Ovary (tissue), 10 donors: ENCODE measurements at places on chromosomes 2 and 18. TPM values are rescaled to one million over a fixed set of nuclear protein-coding genes. Genes with fewer than 3 reads are reported as not detected.
A peak's percentile ranks its signal among the peaks of the same experiment; 100 is the strongest.

DNA sequence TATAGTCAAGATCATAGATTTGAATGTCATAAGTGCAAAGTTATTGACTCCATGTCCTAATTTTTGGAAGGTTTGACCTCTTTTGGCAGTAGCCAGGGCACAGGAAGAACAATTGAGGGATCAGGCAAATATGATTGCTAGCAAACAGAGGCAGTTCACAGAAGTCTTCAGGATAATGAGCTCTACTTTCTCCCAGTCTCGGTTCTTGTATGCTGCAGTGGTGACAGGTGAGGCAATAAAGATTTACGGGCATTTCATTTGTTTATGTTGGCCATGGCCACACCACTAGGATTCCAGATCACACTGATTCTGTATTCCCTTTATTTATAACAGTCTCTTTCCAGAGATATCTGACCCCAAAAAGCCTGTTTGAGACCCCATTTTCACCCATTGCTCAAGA, 137.5 kb downstream of the UBR3 start:
- no peak overlapping the region for H3K4me3 ChIP-seq
- DNase-seq = no peak
- H3K27ac ChIP-seq = no peak overlapping the region
- H3K36me3 ChIP-seq = no peaks in the 10 kb centered on the region

The CROCC2 gene
- 1.4 TPM for total RNA-seq

- no peaks in the 10 kb centered on the region for H3K27me3 ChIP-seq
- H3K4me1 ChIP-seq = no peaks in the 10 kb centered on the region
- no peak overlapping the region for H3K4me3 ChIP-seq
Measured at GRCh38 chr2:20159411-20160070, 65.4 kb downstream of the SDC1 start.

The ZNF521 gene
- 44.5 TPM for total RNA-seq

DNA sequence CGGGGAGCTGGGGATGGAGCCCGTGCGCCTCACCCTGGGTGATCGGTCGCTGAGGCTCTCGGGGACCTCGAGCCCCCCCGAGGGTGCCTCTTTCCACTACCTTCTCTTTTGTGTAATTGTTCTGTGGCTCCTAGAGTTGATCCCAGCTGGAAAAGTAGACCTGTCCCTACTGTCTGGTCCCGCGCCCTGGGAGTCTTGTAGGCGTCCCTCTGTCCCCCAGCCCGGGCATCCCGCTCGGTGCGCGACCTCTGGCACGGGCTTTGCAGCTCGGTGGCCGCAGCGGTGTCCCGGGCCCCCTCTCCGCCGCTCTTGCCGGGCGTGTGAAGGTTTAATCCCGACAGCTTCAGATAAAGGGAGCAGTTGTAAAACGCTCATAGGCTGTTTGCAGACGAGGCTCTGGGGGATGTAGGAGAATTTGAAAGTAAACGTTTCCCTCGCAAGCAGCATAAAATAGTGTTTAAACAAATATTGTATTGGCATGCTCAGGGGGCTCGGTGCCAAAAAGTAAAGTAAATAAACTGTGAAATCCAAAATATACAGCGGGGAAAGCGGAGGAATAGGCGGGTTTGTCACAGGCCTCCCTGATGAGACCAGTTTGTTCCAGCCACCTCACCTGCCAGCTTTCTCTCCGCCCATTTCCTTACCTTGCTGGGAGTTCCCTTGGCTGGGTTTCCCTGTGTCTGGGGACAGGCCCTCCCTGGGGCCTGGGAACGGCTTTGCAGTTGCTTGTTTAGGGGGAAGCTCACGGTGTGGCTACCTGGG, 1.9 kb downstream of the GLI2 start:
- peak overlapping the region; percentile 78 for H3K27ac ChIP-seq
- peak overlapping the region; percentile 48 for H3K4me3 ChIP-seq
- no peaks in the 10 kb centered on the region for H3K36me3 ChIP-seq
- H3K4me1 ChIP-seq = peaks cover 25% of the 10 kb centered on the region
- no peak for DNase-seq

DNA sequence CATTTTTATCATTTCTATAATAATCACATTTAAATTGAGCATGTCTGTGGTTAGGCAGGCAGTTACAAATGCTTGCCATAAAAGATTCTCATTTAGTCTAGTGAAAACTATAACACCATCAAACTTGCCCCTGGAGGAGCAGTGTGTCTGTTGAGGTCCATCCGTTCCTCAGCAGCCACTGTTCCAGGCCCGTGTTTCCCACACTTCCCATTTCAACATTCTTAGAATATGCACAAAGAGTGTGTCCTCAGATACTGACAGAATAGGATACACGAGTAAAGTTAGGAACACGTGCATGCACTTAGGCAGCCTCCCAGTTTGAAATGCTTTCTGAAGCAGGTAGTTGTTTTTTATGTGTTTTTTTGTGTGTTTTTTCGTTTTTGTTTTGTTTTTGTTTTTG, 39.9 kb downstream of the NCK2 start:
- H3K4me3 ChIP-seq = no peak overlapping the region
- no peak for DNase-seq
- H3K36me3 ChIP-seq = no peaks in the 10 kb centered on the region

The AQP4 gene
- total RNA-seq = 1.1 TPM

GRCh38 chr2:3460156-3460555, 59.2 kb downstream of the ADI1 start:
- H3K27me3 ChIP-seq = no peaks in the 10 kb centered on the region
- H3K4me3 ChIP-seq = no peak overlapping the region
- H3K27ac ChIP-seq = no peak overlapping the region
- peaks cover 2% of the 10 kb centered on the region for H3K4me1 ChIP-seq
- H3K36me3 ChIP-seq = no peaks in the 10 kb centered on the region

GRCh38 chr18:12782521-12782920, 79.7 kb downstream of the PSMG2 start:
- no peaks in the 10 kb centered on the region for H3K4me1 ChIP-seq
- no peak overlapping the region for H3K27ac ChIP-seq
- no peak overlapping the region for H3K4me3 ChIP-seq
- H3K36me3 ChIP-seq = no peaks in the 10 kb centered on the region
- DNase-seq = no peak

GRCh38 chr2:29039718-29040480, 34.4 kb downstream of the PCARE start:
- H3K27ac ChIP-seq = no peak overlapping the region
- H3K36me3 ChIP-seq = no peaks in the 10 kb centered on the region
- no peak overlapping the region for H3K4me3 ChIP-seq
- no peak for DNase-seq
- H3K4me1 ChIP-seq = peaks cover 13% of the 10 kb centered on the region

The ICOS gene
- 0.07 TPM for total RNA-seq

The KIAA2012 gene
- 0.60 TPM for total RNA-seq

The MYO7B gene
- total RNA-seq = 0.95 TPM

- no peak overlapping the region for H3K4me3 ChIP-seq
- H3K36me3 ChIP-seq = no peaks in the 10 kb centered on the region
- no peak overlapping the region for H3K27ac ChIP-seq
- DNase-seq = no peak
- no peaks in the 10 kb centered on the region for H3K4me1 ChIP-seq
- no peaks in the 10 kb centered on the region for H3K27me3 ChIP-seq
Measured at GRCh38 chr2:109403841-109404201, 209.9 kb downstream of the SEPTIN10 start.

The SP140 gene
- 1.0 TPM for total RNA-seq

DNA sequence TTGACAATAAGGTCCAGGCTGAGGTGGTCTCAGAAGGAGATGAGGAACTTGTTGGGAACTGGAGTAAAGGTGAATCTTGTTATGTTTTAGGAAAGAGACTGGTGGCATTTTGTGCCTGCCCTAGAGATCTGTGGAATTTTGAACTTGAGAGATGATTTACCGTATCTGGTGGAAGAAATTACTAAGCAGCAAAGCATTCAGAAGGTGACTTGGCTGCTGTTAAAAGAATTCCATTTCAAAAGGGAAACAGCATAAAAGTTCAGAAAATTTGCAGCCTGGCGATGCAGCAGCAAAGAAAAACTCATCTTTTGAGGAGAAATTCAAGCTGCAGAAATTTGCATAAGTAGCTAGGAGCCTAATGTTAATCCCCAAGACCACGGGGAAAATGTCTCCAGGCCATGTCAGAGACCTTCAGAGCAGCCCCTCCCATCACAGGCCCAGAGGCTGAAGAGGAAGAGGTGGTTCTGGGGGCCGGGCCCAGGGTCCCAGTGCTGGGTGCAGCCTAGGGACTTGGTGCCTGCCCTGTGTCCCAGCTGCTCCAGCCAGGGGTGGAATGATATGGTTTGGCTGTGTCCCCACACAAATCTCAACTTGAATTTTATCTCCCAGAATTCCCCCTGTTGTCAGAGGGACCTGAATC, 73.5 kb downstream of the FIGN start:
- DNase-seq = no peak
- H3K4me1 ChIP-seq = no peaks in the 10 kb centered on the region
- H3K27me3 ChIP-seq = no peaks in the 10 kb centered on the region
- no peak overlapping the region for H3K4me3 ChIP-seq
- no peak overlapping the region for H3K27ac ChIP-seq
- no peaks in the 10 kb centered on the region for H3K36me3 ChIP-seq

- no peaks in the 10 kb centered on the region for H3K36me3 ChIP-seq
- H3K4me1 ChIP-seq = peaks cover 13% of the 10 kb centered on the region
- no peak for DNase-seq
- H3K27me3 ChIP-seq = no peaks in the 10 kb centered on the region
Measured at GRCh38 chr2:172285010-172285621, 142.3 kb upstream of the ITGA6 start.

The MYO3B gene
- total RNA-seq = 0.15 TPM

DNA sequence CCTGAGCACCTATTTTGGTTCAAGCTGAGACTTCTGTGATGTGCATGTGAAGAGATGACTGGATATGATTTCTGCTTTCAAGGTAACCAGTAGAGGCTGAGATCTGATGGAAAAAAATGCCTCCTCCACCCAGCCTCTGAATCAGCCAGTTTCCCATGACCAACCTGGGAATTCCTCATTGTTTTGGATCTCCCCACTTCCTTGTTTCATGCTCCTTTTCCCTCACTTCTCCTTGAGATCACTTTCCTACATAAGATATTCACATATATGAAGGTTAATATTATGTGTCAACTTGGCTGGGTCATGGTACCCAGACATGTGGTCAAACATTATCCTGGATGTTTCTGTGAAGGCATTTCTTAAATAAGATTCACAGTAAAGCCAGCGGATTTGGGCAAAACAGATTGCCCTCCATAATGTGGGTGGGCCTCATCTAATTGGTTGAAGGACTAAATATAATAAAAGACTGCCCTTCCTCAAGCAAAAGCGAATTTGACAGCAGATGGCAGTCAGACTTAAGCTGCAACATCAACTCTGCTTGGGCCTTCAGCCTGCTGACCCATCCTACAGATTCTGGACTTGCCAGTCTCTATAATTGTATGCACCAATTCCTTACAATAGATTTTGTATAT, 379.4 kb downstream of the TNS1 start:
- H3K4me3 ChIP-seq = no peak overlapping the region
- no peak overlapping the region for H3K27ac ChIP-seq
- no peaks in the 10 kb centered on the region for H3K36me3 ChIP-seq
- no peaks in the 10 kb centered on the region for H3K27me3 ChIP-seq
- no peak for DNase-seq

- H3K36me3 ChIP-seq = no peaks in the 10 kb centered on the region
- DNase-seq = peak; percentile 37
- no peaks in the 10 kb centered on the region for H3K27me3 ChIP-seq
- peak within 1 kb of the TSS; percentile 32 for H3K4me3 ChIP-seq
- peaks cover 4% of the 10 kb centered on the region for H3K4me1 ChIP-seq
Measured at GRCh38 chr2:159904127-159904958, 106.3 kb upstream of the CD302 start.

DNA sequence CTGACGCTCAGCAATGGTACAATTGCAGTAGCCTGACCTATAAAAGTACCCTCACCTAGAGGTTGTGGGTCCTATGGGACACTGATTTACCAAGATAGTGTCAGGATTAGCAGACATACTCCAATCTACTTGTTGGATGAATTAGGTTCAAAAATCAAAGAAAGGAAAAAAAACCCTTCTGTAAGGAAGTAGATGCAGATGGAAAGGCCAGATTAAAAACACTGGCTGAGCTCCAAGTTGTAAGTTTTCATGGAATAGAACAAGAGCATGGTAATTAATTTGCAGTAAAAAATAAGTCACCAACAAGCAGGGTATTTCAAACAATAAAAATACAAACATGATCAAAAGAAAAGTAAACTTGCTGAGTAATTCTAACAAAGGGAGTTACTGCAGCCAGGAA, 26.4 kb downstream of the IDH1 start:
- no peaks in the 10 kb centered on the region for H3K4me1 ChIP-seq
- H3K27ac ChIP-seq = no peak overlapping the region
- DNase-seq = no peak
- H3K36me3 ChIP-seq = no peaks in the 10 kb centered on the region
- H3K4me3 ChIP-seq = no peak overlapping the region
- H3K27me3 ChIP-seq = no peaks in the 10 kb centered on the region

- H3K4me1 ChIP-seq = peaks cover 61% of the 10 kb centered on the region
- no peak for DNase-seq
- H3K36me3 ChIP-seq = no peaks in the 10 kb centered on the region
- no peaks in the 10 kb centered on the region for H3K27me3 ChIP-seq
Measured at GRCh38 chr2:42922790-42923579, 130.6 kb upstream of the HAAO start.

The CCDC121 gene
- total RNA-seq = 8.5 TPM

The AFF3 gene
- 38.3 TPM for total RNA-seq

DNA sequence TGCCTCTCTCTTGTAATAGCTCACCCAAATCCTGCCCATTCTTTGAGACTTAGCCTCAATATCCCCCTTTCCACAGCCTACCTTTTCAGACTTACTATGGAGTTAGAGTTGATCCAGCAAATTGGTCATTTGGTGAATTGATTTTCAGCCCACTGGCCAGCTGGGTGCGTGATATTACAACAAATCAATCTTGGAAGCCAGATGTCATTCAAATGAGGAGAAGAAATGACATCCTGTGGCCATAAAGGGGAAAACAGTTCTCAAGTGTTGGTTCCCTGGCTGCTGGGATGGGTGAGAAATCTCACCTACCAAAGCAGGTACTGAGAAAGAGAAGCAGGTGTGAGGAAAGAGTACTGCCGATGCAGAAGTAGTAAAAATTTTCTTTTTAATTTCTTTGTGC, 36.7 kb upstream of the FOXI3 start:
- H3K4me3 ChIP-seq = no peak overlapping the region
- no peaks in the 10 kb centered on the region for H3K27me3 ChIP-seq
- DNase-seq = no peak
- no peaks in the 10 kb centered on the region for H3K4me1 ChIP-seq
- H3K27ac ChIP-seq = no peak overlapping the region

DNA sequence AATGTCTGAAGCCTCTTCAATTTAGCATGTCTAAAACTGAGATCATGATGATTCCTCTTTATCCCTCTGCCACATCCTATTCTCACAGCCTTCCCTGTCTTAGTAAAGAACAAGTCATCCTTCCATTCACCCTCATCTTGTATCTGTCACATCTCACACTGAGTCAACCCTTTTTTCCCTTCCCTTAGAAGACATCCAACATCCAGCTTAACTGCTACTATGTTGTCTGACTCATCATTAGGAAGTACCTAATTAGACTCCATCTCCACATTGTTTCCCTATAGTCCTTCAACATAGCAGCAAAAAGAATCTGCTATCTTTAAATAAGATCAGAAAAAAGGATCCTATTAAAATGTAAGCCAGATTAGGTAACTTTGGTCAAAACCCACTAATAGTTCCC, 85.2 kb upstream of the GRB14 start:
- no peak for DNase-seq
- H3K4me3 ChIP-seq = no peak overlapping the region
- no peak overlapping the region for H3K27ac ChIP-seq

- H3K27me3 ChIP-seq = no peaks in the 10 kb centered on the region
- H3K36me3 ChIP-seq = no peaks in the 10 kb centered on the region
- no peaks in the 10 kb centered on the region for H3K4me1 ChIP-seq
Measured at GRCh38 chr2:69538872-69539548, 101.8 kb upstream of the NFU1 start.

GRCh38 chr2:99662761-99663341, 173.0 kb upstream of the REV1 start:
- no peaks in the 10 kb centered on the region for H3K36me3 ChIP-seq
- no peaks in the 10 kb centered on the region for H3K27me3 ChIP-seq
- DNase-seq = no peak
- no peak overlapping the region for H3K27ac ChIP-seq
